ENCODE measurements at places on chromosomes 2 and 18.

DNA sequence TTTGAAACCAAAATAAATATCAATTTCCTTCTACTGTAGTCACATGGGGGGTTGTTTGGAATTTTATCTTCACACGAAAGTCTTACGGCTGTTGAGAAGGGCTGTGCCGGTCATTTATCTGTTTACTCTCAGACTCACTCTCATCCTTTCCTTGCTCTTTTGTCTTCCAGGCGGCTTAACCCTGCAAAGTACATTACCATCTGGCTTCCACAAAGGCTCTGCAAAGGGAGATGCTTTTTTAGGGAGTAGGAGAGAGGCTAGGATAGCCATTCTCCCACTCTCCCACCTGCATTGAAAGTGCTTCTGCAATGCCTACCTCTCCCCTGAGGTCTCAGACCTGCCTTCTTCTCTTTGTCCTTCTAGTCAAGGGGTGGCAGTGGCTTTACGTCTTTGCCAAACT is 247.6 kb downstream of the MEIS1 start:
- DNase-seq = no peak

- DNase-seq = no peak
These were observed 65.3 kb downstream of the WDPCP start for GRCh38 chr2:63522950-63523349.

DNA sequence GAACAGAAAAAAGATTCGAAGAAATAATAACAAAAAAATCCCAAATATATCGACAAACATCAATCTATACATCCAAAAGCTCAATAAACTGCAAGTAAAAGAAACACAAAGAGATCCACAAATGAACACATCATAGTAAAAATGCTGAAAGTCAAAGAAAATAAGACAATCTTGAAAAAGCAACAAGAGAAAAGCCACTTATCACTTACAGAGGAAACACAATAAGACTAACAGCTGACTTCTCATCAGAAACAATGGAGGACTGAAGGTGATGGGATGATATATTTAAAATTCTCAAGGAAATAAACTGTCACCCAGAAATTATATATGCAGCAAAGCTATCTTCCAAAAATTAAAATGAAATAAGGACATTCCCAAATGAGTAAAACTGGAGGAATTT is 140.3 kb downstream of the NDUFA10 start:
- DNase-seq = no peak

DNA sequence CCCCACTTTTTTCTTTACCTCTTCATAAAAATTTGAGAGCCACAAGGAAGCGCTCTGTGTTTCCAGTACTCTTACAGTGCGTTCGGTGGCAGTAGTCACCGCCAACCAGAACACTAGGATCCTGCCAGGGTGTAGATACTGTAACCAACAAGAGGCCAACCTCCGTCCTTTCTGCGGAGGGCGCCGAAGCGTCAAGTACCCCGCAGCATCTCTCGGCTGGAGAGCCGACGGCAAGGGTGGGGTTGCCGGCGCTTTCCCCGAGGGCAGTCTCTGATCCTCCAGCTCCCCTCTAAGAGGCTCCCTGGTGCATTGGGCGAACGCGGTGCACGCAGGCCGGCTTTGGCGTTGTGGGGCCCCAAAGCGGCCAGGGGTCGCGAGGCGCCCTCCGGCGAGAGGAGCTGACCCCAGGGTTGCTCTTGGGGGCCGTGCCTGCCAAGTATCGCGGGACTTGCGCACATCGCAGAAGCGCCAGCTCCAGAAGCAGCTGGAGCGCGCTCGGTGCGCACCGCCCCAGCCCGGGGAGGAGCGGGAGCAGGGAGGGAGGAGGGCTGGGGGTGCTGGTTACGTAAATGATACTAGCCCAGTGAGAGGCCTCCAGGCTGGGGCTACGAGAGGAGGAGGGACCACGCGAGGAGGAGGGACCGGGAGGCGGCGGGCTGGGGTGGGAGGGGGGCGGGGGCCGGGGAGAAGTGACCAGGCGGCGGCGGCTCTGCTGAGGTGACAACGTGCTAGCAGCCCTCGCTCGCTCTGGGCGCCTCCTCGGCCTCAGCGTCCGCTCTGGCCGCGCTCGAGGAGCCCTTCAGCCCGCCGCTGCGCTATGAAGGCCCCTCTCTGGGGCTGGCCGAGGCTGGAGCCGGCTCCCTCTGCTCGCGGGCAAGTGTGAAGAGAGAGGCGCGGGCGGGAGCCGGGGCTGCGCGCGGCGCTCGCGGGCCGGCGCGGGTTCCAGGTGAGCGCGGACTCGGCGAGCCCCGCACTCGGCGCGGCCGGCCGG is at the start of gene GALNT13:
GALNT13 (plus strand) TSS at position 692 of the 991 bp plus-strand sequence.
- DNase-seq = no peak

DNA sequence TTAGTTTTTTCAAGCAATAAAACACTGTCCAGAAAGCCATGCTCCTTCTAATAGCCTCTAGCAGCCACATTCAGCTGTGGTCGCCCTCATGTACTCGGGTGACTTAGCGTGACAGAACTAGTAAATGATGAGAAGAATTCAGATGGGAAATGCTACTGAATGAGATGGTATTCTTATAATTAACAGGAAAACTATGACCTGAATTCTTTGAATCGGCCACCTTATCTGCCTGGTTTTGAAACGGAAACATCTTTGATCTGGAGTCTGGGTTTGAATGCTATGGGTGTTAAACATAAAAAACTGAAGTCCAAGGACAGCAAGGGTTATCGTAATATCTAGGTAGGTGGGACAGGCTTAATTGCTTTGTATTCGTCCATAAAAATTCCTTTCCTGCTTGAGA is 138.8 kb upstream of the DNMT3A start:
- no peak for DNase-seq

GRCh38 chr2:217512259-217512658 is 490.5 kb downstream of the TNS1 start:
- no peak for DNase-seq

DNA sequence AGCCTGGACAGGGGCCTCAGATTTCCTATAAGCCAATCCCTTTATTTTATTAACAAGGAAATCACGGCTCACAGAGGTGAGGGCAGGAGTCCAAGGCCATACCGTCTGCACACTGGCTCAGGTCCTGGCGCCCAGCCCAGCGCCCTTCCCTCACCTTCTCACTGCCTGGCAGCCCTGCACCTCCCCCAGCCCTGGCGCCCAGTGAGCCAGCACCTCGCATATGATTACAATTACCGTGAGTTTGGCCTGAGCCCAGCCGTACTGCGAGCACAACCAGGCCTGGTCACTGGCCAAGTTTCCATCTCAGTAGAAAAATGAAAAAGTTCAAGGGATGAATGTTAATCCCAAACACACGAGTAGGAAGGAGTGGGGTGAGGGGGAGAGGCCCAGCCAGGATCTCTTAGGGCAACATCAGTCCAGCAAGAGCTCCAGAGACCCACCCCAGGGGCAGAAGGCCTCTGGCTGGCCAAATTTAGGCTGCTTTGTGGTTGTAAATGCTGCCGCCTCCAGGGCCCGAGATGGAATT is 68.4 kb downstream of the MCFD2 start:
- no peak for DNase-seq

- DNase-seq = no peak
These were observed 64.4 kb downstream of the AOX1 start for GRCh38 chr2:200650195-200650594.

- no peak for DNase-seq
These were observed 265.7 kb downstream of the MTX2 start for GRCh38 chr2:176534798-176535466.

GRCh38 chr2:907706-908105 is 42.9 kb upstream of the SNTG2 start:
- no peak for DNase-seq

Measured in stimulated activated CD4-positive, alpha-beta T cell treated with anti-CD3 and anti-CD28 coated beads, TNF-alpha, amount 100 ng/mL, for 48 hours (primary cell).